CD4-positive, alpha-beta T cell treated with Interferon gamma for 1 hour (primary cell): ENCODE measurements at places on chromosomes 7 and 10.
A peak's percentile ranks its signal among the peaks of the same experiment; 100 is the strongest.

DNA sequence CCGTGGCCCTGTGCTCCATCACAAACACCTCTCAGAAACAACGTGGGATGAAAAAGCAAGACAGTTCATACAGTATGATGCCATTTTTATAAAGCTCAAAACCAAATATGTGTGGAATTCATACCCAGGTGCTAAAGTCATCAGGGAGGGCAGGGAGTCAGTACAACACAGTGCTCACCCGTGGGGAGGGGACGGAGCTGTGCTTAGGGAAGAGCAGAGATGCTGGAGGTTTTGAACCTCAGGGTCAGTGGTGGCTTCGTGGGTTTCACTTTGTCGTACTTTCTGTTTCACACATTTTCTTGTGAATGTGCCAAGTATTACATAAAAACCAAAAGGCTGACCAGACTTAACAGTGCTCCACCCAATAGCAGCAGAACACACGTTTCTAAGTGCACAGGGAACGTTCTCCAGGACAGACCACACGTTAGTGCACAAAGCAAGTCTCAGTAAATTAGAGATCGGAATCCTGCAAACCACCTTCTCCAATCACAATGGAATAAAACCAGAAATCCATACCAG lies 21.2 kb downstream of the ZMIZ2 start:
- peak; percentile 22 for DNase-seq

- no peak for DNase-seq
Observed at GRCh38 chr10:95447685-95448084, 113.5 kb downstream of the SORBS1 start.

- no peak for DNase-seq
Observed at GRCh38 chr7:68610701-68611100, 987.6 kb upstream of the AUTS2 start.

DNA sequence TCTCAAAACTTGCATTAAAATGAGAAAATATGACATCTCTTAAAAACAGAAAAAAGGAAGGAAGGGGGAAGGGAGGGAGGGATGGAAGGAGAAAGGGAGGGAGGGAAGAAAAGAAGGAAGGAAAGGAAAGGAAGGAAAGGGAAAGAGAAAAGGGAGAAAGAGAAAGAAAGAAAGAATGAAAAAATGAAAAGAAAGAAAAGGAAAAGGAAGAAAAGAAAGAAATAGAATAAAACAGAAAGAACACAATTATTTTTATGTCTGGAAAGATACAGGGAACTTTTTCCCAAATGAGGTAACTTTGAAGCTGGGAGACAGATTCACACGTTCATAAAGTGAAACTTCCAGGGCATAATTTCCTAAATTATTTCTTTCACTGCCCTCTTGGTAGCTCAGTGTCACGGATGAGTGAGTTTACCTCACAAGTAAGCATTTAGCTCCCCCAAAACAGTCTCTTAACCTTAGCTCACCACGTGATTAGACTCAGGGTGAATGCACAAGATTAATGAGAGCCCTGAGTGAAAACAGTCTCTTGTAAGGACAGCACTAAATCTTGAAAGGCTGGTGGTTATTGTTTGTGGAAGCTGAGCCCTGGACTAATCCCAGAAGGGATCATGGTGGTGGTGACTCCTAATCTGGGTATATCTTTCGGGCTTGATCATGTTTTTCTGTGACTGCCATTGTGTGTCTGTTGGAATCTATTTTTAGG lies 74.1 kb upstream of the HDAC9 start:
- DNase-seq = no peak

GRCh38 chr10:99661377-99661763 lies 2.1 kb downstream of the ENTPD7 start:
- no peak for DNase-seq

DNA sequence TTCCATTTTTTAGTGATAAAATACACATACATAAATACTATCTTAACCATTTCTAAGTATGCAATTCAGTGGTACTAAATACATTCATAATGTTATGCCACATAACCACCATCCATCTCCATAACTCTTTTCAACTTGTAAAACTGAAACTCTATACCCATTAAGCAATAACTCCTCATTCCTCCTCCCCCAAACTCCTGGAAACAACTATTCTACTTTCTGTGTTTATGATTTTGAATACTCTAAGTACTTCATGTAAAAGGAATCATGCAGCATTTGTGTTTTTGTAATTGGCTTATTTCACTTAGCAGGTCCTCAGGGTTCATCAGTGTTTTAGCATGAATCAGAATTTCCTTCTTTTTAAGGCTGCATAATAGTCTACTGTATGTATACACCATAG lies 131.8 kb downstream of the TES start:
- no peak for DNase-seq

DNA sequence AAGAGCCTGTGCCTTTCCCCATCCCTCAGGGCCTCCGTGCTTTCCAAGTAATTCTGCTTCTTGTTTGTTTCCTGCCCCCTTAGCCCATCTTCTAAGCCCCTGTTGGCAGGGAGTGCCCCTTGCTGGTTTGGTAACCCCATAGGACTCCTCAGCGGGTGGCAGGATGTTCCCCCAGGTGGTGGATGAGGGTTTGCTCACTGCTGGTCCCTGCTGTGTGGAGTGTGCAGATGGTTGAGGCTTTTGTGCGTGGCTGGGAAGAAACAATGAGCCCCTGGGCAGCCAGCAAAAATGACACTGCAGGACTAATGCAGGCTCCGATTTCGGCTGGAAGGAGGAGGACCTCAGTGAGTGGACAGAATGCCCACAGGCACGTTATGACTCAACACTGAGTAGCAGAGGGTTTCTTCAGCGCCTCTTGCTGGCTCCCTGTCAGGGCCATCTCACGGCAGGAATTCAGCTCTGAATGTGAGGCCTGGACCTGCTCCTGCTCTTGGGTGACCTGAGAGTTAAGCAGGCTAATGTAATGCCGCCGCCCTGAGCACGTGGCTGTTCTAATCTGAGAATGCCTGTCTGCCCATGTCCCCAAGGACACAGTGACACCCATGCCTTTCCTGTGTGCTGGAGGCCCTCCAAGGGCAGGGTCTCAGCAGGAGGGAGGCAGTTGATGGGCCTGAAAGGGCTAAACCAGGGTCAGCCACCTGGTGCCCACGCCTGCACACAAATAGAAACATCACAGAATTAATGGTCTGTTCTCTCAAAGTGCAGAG lies 16.6 kb downstream of the BAG3 start:
- no peak for DNase-seq

DNA sequence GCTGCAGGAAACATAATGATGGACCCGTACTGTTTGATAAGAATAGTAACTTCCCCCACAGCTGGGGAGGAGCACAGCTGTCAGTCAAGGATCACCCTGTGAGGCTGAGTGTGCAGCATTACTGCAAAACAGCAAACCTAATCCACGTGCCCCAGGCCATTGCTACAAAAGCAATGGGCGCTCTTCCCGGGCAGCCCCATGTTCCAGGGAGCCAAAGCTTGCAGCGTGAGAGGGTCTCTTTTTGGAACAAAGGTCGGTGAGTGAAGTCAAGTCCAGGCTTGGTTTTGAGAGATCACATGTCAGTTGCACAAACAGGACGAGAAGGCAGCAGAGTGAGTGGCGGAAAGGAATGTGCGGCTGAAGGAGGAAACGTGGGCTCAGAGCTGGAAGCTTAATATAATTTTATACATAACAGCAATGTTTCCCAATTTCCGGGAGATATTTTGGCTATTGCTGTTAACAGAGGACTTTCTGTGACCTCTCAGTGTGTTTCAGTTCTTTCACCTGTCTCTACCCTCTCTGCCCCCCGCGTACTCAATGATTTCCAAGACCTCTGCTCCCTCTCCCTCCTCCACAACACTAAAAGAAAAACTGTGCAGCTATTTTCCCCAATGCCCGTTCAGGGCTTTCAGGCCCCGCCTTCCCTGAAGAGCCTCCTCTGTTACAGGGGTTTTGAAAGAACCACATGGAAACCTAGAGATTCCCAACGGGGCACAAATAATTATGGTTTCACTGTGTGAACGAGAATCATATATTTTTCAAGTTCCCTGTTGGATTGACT lies 128.9 kb downstream of the MTPAP start:
- no peak for DNase-seq

DNA sequence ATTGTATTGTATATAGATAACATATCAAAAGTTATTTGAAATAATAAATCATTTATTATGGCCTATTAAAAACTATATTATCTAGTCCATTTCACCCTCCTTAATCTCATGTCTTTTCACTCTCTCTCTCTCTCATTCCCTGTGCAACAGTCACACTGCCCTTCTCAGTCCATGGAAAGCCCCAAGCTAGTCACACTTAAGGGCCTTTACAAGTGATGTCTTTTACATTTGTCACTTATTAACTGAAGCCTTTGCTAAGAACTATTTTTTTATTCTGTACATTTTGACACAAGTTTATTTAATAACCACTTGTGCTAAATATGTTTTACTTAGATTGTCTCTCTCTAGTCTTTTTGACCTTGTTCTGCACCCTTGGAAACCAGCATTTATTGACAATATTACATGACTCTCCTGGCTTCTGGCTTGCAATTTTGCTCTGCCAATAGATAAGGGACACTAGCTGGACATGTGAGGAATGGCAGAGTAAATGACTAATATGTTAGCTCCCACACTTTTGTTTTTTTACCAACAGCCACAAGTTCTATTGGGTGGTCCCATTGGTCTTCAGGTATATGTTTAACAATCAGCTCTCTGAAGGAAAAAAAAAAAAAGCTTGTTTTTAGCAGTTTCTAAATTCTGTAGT lies 706.8 kb upstream of the POT1 start:
- DNase-seq = no peak

DNA sequence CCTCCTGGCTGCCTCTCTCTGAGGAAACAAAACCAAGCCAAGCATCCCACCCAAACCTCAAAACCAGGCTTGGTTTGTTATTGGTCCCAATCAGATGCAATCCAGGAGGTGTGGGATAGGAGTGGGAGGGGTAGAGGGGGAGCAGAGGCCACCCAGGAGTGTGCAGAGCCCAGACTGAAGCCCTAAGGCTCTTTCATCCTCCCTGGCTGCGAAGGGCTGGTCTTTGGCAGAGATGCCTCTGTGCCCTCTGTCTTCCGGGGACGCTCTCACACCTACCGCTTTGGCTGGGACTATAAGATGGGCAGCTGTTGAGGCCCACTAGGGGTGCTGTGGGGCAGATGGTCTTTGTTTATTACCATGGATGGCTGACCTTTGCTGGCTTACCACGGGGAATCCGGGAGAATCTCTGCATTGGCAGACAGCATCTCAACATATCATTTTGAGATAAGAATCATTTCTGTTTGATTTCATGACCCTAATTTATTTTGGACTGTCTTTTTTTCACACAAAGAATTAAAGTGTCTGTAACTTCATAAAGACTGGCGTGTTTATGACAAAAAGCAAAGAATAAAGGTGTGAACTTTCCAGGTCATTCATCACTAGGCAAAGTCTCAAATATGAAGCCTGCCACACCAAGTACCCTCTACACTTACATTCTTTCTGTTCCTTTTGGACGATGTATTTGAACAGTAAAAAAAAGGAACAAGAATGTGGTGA lies 6.5 kb upstream of the DENND2A start:
- DNase-seq = peak; percentile 41

DNA sequence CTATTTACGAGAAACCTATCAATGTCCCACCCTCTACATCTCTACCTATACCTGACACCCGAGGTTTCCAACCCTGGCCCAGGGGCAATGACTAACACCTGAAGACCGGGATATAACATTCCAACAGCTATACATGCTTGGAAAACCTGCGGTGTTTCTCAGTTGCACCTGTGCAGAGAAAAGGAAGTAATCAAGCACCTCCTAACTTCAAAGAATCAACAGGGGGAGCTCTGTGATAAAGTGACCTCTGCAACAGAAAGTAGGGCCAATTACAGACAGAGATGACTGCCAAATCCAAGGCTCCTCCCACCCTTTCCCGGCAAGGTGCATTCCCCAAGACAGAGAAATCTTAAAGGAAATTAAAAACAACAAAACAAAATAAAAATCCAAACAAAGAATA lies 41.3 kb downstream of the CCDC6 start:
- DNase-seq = no peak

DNA sequence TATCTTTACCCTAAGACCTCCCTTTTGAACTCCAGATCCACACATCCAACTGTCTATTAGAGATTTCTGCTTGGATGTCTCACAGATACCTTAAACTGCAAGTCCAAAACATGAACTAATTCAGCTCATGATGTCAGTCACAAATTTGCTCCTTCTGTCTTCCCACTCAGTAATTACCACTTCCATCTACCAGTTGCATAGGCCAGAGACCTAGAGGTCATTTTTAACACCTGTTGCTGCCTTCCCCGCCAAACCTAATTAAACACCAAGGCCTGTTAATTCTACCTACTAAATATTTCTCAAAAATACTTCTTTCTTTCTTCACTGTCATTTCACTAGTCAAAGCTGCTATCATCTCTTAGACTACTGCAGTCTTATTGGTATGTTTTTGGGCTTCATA lies 8.2 kb downstream of the SLK start:
- no peak for DNase-seq

GRCh38 chr7:25765110-25765655 lies 386.8 kb upstream of the NFE2L3 start:
- no peak for DNase-seq

- no peak for DNase-seq
Observed at GRCh38 chr10:14624600-14624999, 150.1 kb downstream of the FAM107B start.

GRCh38 chr10:113294868-113295267 lies 258.0 kb upstream of the HABP2 start:
- no peak for DNase-seq

GRCh38 chr7:150439967-150440366 lies 10.5 kb upstream of the GIMAP8 start:
- DNase-seq = no peak

DNA sequence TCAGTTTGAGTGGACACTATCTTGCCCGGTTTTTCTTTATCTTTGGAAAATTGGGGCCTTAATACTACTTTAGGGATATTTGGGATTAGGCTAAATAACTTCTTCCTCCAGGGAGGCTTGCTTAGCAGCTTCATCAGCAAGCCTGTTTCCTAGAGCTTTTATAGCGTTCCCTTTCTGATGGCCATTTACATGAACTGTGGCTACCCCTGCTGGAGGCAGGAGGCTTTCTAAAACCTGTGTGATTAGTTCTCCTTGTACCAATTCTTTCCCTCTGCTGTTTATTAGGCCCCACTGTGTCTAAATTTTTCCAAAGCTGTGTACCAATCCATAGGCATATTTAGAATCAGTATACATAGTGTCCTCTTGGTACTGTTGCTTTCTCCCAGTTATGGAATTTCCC lies 61.7 kb upstream of the CNTNAP2 start:
- DNase-seq = no peak

- no peak for DNase-seq
Observed at GRCh38 chr7:157651366-157652160, 314.8 kb downstream of the DNAJB6 start.
